GOT3 (cell line): ENCODE measurements at places on chromosomes 6 and 20.

DNA sequence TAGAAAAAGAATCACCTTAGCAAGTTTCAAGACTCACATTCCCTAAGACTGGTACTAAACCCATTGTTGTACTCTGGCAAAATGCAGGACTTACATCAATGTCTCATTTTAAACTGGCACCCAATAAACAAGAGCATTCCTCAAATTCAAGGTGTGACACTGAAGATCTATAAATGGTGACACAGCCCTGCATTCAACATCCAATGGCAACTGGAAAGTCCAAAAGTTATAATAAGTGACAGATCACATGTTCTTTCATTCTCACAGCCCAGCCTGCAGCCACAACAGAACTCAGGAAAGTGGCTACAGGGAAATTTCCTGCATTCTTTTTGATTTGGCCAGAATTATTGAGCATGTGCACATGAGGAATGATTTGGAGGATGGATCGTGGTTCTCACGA, 57.5 kb downstream of the MBOAT1 start:
- no peak for DNase-seq

DNA sequence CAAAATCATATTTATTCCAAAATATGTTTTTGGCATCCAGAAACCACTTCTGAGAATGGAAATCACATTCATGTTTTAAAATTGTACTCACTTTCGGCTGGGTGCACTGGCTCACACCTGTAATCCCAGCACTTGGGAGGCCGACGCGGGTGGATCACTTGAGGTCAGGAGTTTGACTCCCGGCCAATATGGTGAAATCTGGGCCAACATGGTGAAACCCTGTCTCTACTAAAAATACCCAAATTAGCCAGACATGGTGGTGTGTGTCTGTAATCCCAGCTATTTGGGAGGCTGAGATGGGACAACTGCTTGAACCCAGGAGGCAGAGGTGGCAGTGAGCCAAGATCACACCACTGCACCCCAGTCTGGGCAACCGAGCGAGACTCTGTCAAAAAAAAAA, 580.7 kb downstream of the MAFB start:
- no peak for DNase-seq

- no peak for DNase-seq
Measured at GRCh38 chr6:37867756-37868446, 48.4 kb downstream of the ZFAND3 start.

DNA sequence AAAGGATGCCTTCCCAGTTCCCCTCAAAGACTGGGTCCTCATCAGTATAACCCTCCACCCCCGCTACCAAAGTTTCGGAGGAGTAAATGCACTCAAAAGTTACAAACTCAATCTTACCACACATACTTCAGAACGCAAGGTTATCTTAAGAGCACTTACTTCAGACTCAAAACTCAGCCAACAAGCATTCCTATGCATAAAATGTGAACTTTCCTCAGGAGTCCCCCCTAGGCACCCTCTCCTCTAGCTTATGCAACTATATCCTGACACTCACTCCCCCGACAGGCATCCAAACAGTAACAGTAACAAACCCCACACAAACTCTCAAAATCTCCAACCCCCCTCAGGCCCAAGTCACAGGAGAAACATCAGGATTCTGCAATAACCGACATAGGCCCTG, 11.1 kb upstream of the ADTRP start:
- no peak for DNase-seq

GRCh38 chr6:161100072-161100471, 108.5 kb downstream of the MAP3K4 start:
- no peak for DNase-seq

DNA sequence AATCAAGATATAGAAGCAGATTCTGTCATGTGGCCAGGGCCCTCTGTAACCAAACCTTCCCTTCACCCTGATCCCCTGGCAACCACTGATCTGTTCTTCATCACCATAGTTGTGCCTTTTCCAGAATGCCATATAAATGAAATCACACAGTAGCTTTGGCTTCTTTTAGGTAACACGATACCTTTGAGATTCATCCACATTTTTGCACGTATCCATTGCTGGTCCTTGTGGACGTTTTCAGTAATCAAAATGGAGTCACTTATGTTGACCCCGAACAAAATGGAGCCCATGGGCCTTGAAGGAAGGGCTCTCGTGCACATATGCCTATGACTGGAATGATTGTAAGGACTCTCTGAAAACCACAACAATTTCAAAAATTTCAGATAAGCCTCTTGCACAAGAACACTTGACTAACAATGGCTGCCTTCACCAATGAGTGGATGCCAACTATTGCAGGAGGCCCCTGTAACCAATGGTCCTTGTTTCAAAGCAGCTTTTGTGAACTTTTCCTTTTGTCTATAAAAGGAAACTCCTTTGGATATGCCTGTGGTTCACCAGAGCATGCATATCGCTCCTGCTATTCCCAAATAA, 84.3 kb upstream of the RALY start:
- peak; percentile 21 for DNase-seq

GRCh38 chr6:62714112-62714511, 428.1 kb upstream of the KHDRBS2 start:
- no peak for DNase-seq

DNA sequence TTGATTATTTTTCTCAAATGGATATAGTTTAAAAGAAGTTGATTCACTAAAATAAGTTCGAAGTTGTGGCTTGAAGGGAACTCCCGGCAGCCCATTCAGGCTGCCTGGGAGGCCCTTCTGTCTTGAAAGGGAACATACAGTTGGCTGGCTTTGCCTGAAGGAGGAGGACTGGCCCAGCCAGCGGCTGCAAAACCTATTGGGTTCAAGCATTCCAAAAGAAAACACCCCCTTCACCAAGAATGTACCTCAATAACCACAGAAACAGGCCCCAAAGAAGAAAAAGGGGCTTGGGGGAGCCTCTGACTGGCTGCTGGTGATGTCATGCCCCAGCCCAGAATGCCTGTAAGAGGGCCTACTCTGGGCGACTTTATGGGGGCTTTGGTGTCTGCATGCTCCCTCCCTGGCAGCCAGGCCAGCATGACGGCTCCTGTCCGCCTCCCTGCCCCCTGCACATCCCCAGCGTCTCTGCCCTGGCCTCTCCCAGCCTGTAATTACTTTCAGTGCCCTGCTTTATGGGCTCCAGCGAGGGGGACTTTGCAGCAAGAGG, 36.5 kb downstream of the MAFB start:
- no peak for DNase-seq

- DNase-seq, result no peak
Measured at GRCh38 chr6:162443101-162443500, 284.5 kb downstream of the PRKN start.

GRCh38 chr6:113328886-113329381, 528.2 kb upstream of the MARCKS start:
- no peak for DNase-seq

GRCh38 chr6:7431674-7432390, 42.2 kb downstream of the RIOK1 start:
- DNase-seq, result no peak

GRCh38 chr6:4613795-4614194, 162.4 kb upstream of the CDYL start:
- no peak for DNase-seq

DNA sequence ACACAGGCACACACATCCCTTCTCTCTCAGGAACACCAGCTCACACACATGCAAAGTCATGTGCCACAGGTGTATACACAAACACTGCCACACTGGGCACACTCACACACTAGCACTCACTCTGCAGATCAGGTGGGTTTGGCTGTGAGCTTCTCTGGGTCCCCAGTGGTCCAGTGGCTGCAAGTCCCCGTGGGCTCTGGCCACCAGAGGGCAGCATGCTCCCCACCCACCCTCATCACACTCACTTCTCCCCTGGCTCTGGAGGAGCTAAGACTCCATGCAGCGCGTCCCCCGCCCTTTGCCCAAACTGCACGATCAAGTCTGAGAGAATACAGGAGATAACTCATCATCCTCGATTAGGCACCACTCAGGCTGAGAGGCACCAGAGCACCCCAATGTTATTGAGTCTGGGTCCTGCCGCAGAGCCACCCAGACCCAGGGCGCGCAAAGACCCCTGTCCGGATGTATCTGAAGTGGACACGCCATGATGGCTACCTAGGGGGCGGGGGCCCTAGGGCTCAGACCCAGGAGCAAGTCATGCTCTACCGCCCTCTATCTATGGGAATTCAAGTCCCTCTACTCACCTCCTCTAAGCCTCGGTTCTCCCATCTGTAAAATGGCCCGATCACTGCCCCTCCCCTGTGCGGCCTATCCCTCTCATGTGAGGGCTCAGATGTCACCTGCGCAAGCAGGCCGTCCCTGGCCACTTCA, 90.5 kb downstream of the GRM4 start:
- DNase-seq, result peak; percentile 29

GRCh38 chr20:51811042-51811355, 8.7 kb upstream of the SALL4 start:
- no peak for DNase-seq

- DNase-seq, result no peak
Measured at GRCh38 chr6:25295651-25296050, 16.5 kb downstream of the CARMIL1 start.

- DNase-seq, result no peak
Measured at GRCh38 chr6:111282515-111282914, 195.2 kb downstream of the SLC16A10 start.

DNA sequence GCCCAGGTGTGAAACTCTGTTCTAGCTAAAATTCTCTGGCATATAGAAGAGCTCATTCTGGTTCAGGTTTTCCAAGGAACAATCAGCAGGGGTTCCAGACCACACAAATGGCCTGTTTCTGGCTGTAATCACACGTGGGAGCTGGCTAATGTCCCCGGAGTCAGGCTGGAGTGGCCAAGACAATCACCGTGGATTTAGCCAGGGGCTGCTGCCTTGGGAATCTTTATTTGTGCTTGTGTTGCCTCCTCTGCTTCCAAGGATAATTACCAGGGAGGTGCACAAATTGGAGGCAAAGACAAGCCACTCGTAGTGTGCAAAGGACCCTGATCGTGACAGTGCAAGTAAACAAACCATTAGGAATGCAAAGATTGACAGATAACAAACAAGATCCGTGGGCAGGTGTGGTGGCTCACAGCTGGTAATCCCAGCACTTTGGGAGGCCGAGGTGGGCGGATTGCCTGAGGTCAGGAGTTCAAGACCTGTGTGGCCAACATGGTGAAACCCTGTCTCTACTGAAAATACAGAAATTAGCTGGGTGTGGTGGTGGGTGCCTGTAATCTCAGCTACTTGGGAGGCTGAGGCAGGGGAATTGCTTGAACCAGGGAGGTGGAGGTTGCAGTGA, 77.3 kb downstream of the KCNB1 start:
- no peak for DNase-seq

DNA sequence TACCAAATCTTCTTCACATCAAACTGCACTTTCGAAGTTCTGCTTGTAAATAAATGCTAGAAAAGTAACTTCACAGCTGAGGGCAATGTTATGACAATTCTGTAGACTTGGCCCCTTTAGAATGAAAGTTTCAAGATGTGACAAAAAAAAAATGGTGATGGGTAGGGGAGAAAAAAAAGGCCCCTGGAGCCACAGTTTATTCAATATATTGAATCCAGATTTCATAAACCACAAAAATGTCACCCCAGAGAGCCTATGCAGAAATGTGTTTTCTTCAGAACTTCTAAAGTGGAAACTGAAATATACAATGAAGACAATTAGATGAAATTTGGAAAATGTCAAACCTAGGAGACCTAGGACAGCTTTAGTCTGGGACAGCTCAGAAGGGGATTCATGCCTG, 143.1 kb downstream of the EDN3 start:
- no peak for DNase-seq

GRCh38 chr20:54061101-54061881, 9.1 kb downstream of the BCAS1 start:
- no peak for DNase-seq

- no peak for DNase-seq
Measured at GRCh38 chr6:33050014-33050810, 23.2 kb downstream of the HLA-DPA1 start.

GRCh38 chr6:75102301-75102700, 103.6 kb downstream of the COL12A1 start:
- no peak for DNase-seq

GRCh38 chr20:62566266-62566665, 76.0 kb upstream of the SLCO4A1 start:
- no peak for DNase-seq

DNA sequence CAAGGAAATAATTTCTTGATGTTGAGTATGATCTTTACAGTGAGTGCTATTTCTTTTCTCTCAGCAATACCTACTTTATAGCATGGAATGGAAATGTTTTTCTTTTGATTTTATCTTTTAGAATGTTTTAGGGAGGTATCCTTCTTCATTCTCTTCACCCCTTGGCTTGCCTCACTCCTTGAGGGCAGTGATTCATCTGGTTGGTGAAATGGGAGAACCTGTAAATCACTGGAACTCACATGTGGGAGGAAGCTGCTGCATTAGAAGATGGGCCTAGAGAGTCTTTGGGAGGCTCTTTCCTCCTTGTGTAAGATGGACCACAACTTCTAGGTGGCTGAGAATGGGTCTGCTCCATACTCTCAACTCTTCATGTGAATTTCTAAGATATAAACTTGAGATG, 244.8 kb upstream of the SYNCRIP start:
- no peak for DNase-seq

DNA sequence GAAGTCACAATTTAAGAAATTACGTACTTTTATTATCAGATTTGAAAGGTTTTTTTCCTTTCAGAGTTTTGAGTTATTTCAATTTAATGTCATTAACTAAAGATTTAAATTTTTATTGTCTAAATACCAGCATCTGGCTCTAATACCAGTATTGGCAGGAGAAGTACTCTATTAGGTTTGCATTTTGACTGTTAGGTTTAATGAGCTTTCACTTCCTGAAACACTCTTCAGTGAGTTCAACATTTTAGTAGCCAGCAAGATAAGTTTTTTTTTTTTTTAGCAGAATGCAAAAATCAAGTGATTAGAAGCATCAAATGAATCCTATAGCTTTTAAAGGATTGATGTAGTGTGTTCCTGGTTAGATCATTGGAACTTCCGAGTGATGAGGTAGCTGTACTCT, 34.0 kb upstream of the SCGN start:
- DNase-seq, result no peak

DNA sequence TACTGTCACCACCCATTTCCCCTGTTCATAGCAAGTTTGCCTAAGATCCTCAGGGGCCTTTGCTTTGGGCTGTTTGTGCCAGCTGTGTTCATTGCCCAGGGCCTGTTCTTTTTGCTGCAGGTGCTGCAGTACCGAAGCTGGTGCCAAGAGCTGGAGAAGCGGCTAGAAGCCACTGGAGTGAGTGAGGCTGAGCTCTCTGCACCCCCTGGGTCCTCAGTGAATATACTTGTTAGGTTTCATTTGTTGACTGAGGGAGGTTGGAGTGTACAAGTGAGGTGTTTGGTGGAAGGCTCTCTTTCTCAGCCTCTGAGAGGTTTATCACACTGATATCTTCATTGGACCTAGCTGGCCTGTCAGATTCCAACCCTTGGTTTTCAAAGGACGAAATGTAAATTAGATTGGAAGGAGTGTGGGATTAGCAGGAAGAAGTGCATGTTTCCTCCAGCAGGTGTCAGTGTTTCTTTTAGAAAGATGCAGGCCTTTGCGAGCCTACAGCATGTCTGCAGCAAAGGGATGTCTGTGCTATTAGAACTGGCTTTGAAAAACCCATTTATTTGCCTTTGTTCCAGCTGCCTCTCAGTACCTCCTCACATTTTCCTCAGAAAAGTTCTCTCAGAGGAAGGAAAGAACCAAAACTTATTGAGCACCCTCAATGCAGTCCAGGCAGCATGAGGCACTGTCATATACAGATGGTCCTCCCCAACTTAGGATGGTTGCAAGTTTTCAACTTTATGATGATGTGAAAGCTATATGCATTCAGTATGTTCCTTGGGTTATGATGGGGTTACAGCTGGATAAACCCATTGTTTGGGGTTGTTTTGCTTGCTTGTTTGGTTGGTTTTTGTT, 8.3 kb downstream of the CEP250 start:
- DNase-seq, result no peak
